HS-27A (cell line): ENCODE measurements at places on chromosomes 3 and 15.

- DNase-seq, result no peak
Measured at GRCh38 chr3:11610044-11610671, 33.6 kb downstream of the VGLL4 start.

DNA sequence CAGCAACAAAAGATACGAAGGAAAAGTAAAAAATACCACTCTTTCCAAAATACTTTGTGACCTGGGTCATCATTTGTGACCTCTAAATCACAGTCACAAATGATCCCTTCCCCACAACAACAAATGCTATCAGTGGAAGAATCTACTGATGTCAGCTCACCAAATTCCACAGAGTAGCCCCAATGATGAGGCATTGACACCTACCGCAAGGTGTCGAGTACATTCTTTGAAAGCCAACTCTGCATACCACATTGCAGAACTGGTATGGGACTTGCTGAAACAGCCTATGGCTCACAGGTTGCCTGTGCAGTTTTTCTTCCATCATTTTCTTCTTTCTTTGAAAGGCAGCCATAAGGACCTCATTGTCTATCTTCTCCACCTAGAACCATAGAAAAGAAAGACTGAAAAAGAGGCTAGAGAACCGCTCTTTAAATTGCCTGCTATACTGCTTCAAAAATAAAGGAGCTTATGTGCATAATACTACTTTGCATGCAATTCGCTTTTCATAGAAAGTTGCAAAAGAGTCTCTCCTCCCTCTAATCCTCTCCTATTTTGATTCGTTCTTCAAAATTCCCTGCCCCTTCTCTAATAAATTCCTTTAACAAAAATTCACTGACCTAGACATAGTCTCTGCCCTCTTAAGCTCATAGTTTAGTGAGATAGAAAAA is 21.4 kb upstream of the KPNA1 start:
- DNase-seq, result no peak

DNA sequence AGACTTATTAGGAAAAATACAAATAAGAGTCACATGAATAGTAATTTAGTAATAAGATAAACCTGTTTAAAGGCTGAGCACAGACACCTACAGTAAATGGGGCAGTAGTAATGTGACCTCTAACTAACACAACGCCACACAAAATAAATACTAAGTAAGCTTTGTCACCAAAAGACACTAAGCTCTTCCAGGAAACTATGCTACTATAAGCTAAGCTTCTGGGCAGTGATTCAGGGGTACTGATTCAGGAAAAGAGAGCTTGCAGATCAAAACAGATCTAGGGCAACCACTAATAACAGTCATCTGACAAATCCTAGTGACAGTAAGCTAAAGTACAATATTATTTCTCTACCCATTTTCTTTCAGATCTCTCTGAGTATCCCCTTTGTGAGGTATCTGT is 68.8 kb downstream of the PLOD2 start:
- no peak for DNase-seq

DNA sequence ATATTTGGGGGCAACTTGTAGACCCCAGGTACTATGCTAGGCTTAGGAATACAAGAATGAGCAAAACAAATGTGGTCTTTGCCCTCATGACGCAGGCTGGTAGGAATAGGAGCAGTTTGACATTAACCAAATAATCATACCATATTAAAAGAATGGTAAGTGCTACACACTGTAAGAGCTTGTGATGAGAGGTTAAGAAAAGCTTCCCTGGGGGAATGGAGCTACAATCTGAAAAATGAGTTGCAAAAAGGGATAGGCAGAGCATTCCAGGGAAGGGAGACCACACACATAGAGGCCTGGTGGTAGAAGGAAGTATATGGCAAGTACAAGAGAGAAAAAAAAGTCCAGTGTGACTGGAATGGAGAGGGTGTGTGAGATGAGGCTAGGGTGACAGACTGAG is 37.3 kb downstream of the TMOD3 start:
- DNase-seq, result no peak

DNA sequence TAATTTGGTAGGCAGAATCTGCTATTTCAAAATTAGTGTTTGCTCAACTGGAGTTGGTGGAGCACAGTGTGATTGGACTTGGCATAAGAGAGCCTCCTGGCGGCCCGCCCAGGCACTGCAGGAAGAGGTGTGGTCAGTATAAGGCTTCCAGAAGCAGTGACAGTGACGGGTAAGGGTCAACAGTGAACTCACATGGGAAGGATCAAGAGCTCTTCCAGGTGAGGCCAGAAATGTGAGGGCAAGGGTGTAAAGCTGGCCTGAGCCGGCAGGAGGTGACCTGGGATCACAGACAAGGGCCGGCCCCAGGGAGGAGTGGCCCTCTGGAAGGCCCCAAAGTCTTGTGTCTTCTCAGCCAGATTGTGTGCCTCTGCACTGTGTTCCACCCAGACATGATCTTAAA is 93.2 kb upstream of the RNF7 start:
- DNase-seq, result no peak

DNA sequence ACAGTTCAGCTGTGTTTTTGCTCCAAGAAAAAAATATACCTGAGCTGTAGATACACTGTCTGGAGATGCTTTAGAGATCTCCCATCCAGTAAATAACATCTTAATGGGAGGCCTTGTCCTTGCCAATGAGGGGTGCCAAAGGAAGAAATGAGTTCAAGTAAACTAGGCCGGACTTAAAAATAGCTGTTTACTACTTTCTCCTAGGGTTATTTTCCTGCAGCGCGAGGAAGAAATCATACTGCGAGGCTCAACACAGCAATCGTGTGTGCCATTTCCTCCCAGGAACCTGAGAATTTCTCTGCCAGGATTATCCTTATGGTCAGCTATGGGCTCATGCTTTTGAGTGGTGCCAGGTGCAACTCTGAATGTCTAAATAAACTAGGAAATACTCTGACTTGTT is 71.9 kb downstream of the CMTM8 start:
- no peak for DNase-seq

DNA sequence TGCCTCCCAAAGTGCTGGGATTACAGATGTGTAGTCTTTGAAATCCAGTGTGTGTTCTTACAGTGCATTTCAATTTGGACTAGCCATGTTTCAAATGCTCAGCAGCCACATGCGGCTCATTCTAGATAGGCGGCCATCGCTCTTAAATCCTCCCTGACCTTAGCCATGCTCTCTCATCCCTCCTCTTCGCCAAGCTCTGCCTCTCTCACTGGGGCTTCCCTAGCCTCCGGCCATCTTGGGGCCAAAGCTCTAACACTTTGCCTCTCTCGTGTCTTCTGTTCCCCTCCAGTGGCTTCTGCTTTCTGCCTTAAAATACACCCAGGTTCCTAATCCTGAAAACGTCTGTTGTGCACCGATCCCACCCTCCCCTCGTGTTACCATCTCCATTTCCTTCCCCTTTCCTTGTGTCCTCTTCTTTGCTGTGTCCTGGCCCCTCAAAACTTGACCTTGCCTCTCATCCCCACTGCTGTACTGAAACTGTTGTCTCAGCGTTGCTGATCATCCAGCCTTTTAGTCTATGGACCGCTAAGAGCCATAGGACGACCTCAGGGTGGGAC is 1.4 kb upstream of the GHRL start:
- no peak for DNase-seq

DNA sequence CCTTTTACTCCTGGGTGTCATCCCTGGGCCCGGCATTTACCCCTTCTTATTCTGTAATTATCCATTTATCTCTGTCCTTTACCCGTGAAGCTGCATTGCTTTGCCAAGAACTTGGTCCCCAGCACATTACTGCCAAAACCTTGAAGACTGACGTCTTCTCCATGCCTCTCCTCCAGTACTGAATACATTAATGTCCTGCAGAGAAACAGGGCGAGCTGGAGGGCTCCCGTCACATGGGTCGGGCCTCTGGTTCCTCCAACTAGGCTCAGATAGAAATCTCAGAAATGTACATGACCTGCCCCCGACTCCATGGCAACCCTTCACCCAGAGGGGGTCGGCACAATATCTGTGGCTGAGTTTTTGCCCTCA is 445 bp downstream of the EFCAB12 start:
- no peak for DNase-seq

GRCh38 chr3:114827495-114827894 is 319.6 kb downstream of the ZBTB20 start:
- DNase-seq, result peak; percentile 12

- DNase-seq, result no peak
Measured at GRCh38 chr3:25056803-25057351, 371.2 kb upstream of the RARB start.

- DNase-seq, result no peak
Measured at GRCh38 chr3:168548719-168549118, 453.0 kb upstream of the GOLIM4 start.

- no peak for DNase-seq
Measured at GRCh38 chr3:5630406-5630805, 442.9 kb downstream of the EDEM1 start.

DNA sequence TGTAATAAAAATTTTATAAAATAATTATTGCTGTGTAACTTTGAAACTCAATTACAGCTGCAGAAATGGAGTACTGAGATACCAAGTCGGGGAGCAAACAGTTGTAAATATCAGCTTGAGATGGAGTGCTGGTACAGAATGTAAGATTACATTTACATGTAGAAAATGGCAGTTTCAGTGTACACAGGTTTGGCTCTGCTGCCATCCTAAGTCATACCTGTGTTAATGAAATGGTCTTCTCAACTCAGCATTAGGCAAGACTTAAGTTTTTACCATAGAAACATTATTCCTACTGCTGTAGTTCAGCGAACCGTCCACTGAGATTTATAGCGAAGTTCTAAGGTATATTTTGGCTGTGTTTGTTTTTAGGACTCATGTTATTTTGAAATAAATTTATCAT is 110.1 kb upstream of the TBL1XR1 start:
- DNase-seq, result no peak

DNA sequence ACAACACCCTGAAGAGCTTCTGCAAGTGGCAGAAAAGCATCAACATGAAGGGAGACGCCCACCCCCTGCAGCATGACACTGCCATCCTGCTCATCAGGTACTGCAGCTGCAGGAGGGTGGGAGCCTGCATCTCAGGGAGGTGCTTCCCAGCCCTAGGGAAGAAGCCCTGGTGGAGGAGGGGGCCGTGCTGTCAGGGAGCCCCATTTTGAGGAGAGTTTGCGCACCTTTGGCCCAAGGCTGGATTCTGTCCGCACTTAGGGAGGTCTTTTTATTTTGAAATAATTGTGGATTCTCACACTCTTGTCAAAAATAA is 42.1 kb downstream of the SAXO2 start:
- DNase-seq, result no peak

GRCh38 chr3:70053293-70053692 is 53.8 kb downstream of the SAMMSON start:
- no peak for DNase-seq

DNA sequence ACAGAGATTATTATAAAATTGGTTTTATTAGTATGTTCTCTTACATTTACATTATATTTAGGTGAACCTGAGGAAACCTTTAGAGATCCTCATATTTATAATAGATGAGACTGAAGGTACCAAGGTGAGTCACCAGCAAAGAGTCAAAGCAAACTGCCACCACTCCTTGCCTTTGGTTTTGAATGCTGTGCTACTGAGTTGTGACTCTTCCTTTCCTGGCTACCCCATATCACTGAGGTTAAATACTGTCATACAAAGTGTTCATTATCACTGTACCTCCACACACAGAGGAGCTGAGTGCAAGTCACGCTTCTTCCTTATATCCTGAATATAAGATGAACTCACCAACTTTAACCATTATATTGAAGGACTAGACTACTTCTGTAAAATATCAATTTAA is 168.2 kb downstream of the CBLB start:
- no peak for DNase-seq

GRCh38 chr15:101481917-101482525 is 7.5 kb downstream of the PCSK6 start:
- no peak for DNase-seq

DNA sequence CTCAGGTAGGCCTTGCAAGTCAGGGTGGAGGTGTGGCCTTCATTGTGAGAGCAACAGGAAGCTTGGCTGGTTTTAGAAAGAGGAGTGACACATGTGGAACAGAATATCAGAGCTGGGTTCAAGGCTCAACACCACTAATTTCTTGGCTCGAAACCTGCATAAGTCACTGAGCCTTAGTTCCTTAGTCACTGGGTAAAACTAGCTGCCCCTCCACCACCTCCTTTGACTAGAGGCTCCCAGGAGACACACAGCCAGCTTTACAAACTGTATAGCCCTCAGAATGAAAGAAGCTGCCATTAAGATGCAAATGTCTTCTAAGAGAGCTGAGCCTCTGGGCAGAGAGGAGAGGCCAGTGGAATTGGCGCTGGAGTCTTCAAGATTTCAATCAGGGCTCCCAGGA is 67.7 kb downstream of the CERS3 start:
- DNase-seq, result no peak

DNA sequence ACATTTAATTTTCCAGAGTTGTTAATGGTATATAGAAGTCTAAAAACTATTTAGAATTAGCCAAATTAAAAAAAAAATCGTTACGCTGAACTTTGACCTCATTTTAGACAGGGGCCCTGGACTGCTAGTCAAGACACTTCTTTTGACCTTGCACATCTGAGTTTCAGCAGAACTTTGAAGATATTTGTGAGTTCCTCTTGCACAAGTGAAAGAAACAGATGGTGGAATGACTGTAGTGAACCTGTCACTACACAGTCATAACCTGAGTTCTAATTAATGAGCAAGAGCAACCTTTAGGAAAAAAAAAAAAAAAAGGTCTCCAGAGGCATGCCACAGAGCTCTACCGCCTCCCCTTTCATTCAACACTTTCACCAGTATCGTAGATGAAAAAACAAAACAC is 5.3 kb downstream of the MYO5C start:
- DNase-seq, result no peak

GRCh38 chr3:129773691-129774663 is 119.5 kb downstream of the TMCC1 start:
- no peak for DNase-seq

DNA sequence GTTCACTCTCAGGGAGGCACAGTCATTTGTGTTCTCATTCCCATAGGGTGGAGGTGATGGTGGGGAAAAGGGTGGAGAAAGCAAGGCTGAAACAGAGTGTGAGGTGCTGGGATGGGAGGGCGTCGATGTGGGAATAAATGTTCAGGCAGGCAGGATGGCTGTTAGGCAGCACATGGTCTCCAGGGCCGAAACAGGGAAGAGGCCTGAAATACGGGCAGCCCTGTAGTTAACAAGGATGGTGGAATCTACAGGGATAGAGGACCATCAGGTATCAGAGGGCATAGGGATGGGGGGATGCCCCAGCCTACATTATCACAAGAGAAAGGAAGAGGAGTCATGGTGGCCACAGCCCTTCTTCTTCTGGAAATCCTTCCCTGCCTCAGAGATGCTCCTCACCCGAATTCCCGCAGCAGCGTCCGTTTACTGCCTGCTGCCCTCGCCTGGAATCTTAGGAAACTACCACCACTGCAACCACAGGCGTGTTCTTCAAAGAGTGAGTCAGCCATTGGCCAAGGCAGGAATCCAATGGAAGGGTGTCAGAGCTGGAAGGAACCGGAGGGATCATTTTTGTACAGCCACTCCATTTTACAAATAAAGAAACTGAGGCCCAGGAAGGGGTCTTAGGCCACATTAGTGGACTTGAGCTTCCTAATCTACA is 49.7 kb upstream of the POMGNT2 start:
- DNase-seq, result peak; percentile 57

DNA sequence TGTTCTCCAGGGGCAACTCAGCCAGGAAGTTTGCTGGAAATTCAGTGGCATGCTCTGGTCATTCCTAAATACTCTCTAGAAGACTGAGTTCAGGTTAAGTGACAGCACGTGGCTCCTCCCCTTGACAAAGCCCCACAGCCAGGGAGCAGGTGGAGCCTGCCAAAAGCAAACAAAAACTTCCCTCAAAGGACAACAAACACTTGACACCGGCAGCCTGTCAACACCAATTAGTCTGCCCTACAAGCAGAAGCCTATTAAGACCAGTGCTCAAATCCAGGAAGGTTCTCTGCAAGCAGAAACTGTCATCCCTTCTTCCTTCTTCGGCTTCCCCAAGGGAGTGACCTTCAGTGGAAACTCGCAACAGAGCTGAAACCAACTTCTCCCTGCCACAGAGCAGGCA is 5.0 kb downstream of the MEX3B start:
- no peak for DNase-seq
